Smooth muscle cell of the brain vasculature (primary cell): ENCODE measurements at places on chromosomes 2 and 18.
A peak's percentile ranks its signal among the peaks of the same experiment; 100 is the strongest.

- no peak for DNase-seq
Measured at GRCh38 chr18:26706911-26707351, 158.6 kb downstream of the AQP4 start.

DNA sequence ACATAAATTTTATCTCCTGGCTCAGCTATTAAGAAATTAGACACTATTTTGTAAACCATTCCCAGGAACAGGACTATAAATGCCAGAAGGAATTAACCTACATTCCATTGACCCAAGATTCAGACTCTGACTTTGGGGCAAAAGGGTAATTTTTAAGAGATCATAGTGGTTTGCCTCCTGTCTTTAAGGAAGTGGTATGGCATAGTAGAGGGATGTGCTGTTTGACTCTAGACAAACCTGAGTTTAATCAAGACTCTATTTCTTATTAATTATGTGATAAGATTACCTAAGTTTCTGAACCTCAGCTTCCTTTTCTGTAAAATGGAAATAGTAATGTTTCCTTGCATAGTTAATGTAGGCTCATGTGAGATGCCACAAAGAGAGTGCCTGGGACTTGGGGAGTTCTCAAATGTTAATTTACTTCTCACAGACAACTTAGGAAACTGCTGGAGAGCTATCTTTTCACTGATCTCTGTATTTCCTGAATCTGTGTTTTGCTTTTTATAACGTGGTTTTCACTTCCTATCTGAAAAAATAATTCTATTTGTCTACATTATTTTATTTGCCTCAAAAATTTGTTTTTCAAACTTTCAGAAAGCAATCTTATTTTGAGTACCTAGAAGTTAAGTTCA, 11.9 kb upstream of the SLC40A1 start:
- no peak for DNase-seq

- no peak for DNase-seq
Measured at GRCh38 chr2:59529726-59530125, 1023.7 kb downstream of the BCL11A start.

- peak; percentile 56 for DNase-seq
Measured at GRCh38 chr2:168961450-168962229, 60.5 kb downstream of the G6PC2 start.

- no peak for DNase-seq
Measured at GRCh38 chr2:121803503-121803902, 48.1 kb downstream of the TSN start.

GRCh38 chr2:119922699-119923098, 90.2 kb upstream of the EPB41L5 start:
- DNase-seq, result no peak

DNA sequence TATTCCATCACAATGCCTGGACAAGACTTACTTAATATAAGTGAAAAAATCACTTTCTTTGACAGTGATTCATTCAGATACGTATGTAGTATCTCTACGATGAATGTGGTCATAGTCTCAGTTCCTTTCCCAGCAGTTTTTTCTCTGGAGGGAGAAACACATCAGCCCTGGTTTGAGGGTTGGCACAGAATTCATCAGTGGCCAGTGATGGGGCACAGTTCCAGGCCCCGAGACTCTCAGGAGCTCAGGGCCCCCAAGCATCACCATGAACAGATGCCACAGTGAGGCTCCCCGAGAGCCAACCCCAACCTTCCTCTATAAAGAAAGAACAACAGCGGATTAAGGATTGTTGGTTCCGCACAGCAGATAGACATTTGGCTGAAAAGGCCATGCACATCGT, 12.5 kb downstream of the PRKAG3 start:
- no peak for DNase-seq

DNA sequence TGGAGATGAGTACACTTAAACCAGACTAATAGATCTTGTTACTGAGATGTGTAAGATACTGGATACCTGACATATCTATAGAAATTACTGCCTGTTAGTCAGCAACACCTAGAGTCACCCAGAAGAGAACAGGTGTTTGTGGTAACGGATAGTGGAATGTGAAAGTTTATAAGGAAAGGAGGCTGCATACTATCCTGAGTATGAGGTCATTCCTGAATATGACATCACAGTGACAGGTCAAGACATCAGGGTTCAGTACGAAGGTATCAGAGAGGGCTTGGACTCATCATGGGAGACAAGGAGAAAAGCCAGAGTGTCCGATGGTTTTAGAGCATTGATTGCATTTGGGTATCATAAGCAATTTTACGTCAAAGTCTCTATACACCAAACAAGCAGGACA, 55.3 kb downstream of the ABCA12 start:
- no peak for DNase-seq

GRCh38 chr2:146123714-146124113, 1603.8 kb upstream of the ZEB2 start:
- DNase-seq, result no peak

GRCh38 chr2:192162392-192163042, 32.2 kb downstream of the TMEFF2 start:
- DNase-seq, result peak; percentile 58

- no peak for DNase-seq
Measured at GRCh38 chr2:14903709-14904374, 271.3 kb downstream of the LRATD1 start.

DNA sequence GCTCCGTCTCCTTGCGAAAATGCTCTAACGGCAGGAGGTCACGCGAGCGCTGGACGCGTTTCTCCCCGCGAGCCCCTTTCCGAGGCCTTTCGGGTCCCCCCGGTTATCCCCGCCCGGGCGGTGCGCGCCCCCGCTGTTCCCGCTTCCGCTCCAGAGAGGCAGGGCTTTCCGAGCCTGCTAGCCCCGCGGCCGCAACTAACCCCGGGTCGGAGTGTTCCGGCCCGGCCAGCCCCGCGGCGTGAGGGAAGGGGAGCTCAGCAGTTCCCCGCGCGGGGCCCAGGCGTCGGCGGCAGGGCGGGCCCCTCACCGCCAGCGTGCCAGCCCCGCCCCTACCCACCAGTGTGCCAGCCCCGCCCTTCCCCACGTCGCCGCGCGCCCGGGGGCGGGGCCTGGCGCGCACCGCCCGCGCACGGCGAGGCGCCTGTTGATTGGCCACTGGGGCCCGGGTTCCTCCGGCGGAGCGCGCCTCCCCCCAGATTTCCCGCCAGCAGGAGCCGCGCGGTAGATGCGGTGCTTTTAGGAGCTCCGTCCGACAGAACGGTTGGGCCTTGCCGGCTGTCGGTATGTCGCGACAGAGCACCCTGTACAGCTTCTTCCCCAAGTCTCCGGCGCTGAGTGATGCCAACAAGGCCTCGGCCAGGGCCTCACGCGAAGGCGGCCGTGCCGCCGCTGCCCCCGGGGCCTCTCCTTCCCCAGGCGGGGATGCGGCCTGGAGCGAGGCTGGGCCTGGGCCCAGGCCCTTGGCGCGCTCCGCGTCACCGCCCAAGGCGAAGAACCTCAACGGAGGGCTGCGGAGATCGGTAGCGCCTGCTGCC, at the start of gene MSH6:
TSS of gene MSH6 (plus strand) at position 475 of the 815 bp plus-strand sequence. CDS start at position 564, 89 bp downstream.
- DNase-seq, result peak; percentile 62

- peak; percentile 91 for DNase-seq
Measured at GRCh38 chr2:85162746-85163301, 29.6 kb downstream of the TCF7L1 start.

DNA sequence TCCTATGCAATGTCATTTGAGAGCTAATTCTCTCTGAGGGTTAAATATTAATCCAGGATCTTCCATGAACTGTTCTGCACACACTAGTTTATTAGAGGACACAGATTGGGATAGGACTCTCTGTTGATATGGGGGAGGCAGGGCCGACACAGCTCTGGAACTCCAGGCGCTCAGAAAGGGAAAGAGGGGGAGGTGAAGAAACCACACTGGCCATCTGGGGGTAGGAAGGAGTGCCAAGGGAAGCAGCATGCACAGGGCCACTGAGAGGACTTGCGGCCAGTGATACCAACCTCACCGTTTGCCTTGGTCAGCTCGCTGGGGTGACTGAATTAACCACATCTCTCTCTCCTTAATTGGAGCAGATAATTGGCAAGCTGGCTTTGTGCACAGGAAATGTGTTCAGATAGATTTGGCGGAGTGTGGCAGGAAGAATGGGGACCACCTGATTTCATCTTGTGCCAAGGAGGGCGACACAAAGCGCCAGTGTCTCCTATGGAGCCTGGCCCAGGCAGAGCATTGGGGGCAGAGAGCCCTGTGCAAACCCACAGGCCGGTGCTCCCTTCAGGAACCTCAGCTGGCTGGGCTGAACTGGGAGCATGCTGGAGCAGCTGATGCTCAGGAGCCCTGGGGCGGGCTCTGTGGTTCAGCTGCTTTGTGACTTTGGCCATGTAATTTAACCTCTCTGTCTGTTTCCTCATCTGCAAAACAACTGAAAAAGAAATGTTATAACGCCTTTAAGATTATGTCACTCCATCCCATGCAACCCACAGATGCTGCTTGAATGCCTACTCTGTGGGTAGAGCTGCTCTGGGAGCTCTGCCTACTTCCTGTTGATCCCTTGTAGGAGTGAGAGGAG, 114.7 kb upstream of the STON1 start:
- no peak for DNase-seq

DNA sequence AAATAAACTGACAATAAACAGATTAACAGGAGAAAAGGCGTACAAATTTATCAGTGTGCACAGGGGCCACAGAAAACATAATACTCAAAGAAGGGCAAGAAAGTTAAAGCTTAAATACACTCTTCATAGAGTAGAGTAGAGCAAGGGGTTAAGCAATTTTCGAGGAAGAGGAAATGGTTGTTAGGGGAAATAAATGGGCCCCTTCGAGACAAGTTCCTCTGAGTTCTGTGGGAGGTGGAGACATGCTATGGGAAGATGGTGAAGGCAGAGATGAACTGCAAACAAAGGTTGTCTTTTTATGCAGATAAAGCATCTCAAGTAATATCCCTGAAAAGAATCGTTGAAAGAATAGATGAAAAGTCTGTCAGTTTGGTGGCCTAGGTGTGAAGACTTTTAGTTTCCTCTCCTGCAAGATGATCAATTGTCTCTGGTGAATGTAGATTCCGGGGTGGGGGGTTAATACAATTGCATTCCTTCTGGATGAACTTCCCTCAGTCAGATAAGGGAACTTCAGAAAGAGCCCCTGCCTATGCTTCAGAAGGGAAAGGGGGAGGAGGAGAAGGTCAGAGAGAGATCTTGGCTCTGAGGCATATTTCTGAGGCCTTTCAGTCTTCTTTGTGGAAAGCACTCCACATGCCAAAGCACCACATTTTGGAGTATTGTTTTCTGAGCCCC, 127.0 kb downstream of the METTL4 start:
- DNase-seq, result no peak

GRCh38 chr2:126676221-126677175, 20.5 kb downstream of the GYPC start:
- DNase-seq, result no peak

DNA sequence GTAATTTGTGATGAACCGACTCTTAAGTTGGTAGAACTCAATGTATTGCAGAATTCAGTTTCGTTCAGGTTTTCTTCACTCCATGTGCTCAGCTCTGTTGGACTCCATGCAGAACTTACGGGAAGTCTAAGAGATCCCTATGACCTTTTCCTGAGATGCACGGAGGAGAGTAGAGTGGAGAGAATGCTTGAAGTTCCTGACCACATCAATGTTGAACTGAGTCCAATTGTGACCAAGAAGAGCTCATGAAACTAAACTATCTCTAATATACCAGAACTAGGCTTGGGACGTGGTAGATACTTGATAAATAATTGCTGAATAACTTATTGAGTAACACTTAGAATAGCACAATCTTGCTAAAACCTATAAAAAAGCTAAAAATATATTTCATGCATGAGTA, 47.2 kb downstream of the TMEM178A start:
- DNase-seq, result no peak

DNA sequence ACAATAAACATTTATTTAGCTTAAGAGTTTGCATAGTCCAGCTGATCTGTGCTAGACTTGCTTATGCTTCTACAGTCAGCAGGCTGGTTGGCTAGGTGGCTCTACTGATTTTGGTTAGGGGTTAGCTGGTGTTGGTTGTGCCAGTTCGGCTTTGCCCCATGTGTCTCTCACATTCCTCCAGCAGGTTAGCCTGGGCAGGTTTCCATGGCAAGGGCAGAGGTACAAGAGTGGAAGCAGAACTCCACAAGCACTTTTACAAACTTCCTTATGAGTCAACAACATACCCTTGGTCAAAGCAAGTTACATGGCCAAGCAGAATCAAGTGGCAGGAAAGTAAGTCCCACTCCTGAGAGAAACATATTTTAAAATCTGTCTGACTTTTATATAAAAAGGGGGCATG, 82.3 kb downstream of the SS18 start:
- DNase-seq, result no peak

DNA sequence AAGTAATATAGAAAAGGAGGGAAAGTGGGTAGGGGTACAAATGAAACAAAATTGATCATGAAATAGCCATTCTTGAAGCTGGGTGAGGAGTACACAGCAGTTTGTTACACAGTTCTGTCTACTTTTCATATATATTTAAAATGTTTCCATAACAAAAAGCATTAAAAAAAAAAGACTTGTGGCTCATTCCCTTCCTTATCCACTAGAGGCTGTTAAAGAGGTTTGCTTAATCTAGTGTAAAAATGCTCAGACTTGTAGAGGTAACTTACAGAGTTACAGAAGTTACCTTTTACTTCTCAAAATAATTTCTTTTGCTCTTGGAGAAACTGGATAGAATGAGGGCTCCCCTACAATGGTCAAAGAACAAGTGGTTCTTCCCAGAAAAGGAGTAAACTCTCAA, 8.1 kb upstream of the WIPF1 start:
- DNase-seq, result no peak

- no peak for DNase-seq
Measured at GRCh38 chr2:33131111-33131510, 184.4 kb downstream of the LTBP1 start.

DNA sequence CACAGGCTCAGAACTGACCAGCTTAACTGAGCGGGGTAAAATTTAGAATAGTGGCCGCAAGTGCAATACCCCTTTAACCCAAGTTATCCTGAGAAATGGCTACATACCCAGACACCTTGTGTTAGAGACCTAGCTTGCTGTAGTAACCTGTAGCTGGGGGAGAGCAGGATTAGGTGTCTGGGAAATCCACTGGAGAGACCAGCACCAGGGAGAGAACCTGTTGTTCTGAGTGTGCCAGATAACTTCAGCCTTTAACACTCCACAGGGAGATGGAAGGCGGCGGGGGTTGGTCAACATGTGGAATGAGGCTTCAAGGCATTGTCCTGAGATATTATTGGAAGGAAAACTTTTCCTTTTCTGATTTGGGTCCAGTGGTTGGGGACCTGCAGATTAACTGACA, 356.0 kb downstream of the PTPRM start:
- DNase-seq, result no peak

- no peak for DNase-seq
Measured at GRCh38 chr2:27771202-27771547, 344 bp upstream of the MRPL33 start.

- DNase-seq, result peak; percentile 49
Measured at GRCh38 chr2:239953418-239954061, 71.6 kb downstream of the NDUFA10 start.

GRCh38 chr2:15942711-15943345, 2.5 kb downstream of the MYCN start:
- no peak for DNase-seq

GRCh38 chr2:83104202-83104601, 1354.9 kb downstream of the SUCLG1 start:
- no peak for DNase-seq

GRCh38 chr2:132465917-132466316, 49.3 kb downstream of the GPR39 start:
- no peak for DNase-seq

GRCh38 chr2:205803500-205803899, 121.2 kb downstream of the NRP2 start:
- DNase-seq, result no peak
